ENCODE measurements at places on chromosomes 12 and 14.

GRCh38 chr12:115752913-115753726 lies 524.4 kb downstream of the MED13L start:
- DNase-seq: peak; percentile 26

GRCh38 chr14:99325591-99325990 lies 53.6 kb upstream of the BCL11B start:
- no peak for DNase-seq

DNA sequence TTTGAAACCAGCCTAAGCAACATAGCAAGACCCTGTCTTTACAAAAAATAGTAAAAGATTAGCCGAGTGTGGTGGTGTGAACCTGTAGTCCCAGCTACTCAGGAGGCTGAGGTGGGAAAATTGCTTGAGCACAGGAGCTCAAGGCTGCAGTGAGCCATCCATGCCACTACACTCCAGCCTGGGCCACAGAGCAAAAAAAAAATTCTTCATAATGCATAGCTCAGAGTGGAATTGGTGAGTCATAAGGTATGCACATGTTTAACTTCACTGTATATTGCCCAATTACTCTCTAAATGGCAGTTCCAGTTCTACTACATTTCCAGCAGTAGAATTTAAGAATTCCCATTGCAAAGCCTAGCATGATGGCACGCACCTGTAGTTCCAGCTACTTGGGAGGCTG lies 26.8 kb upstream of the CLIP1 start:
- DNase-seq: peak; percentile 84

- no peak for DNase-seq
These were observed 2.3 kb downstream of the CORO1C start for GRCh38 chr12:108728820-108729611.

DNA sequence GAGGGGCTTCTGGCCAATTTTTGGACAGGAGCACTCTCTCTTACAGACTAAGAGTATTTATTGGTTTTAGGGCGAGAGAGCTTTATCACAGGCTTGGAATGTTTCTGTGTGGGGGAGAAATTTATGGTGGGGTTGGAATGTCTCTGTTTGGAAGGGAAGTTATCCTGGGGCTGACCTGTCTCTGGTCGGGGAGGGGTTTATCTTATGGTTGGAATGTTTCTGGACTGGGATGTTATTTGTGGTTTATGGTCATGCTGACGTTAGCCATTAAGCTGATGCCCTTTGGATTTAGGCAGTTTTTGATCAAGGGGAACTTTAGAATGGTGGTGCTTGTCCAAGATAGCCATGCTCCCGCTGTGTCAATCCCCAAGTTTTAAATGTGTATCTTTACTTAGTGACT lies 614.8 kb downstream of the DIO2 start:
- DNase-seq: no peak

DNA sequence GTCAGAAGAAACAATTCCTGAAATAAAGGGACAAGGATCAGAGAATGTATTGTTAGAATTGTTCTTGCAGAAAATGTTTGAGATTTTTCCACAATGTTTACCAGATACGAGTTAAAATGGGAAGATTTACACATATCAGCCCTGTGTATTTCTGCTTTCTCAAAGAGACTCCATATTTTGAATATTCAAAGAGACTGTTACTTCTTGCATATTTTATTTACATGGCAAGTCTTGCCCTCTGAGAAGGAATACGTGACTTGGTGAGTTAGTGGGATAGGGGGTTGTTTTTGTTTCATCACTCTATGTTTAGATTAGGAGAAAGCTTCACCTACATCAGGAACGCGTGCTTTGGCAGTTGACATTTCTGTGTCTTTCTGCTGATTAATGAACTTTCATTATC lies 56.1 kb upstream of the ZDHHC17 start:
- DNase-seq: no peak
